ENCODE measurements at places on chromosomes 7 and 10.

- no peak for DNase-seq
Observed at GRCh38 chr10:131901181-131901829, 497 bp downstream of the PPP2R2D start.

DNA sequence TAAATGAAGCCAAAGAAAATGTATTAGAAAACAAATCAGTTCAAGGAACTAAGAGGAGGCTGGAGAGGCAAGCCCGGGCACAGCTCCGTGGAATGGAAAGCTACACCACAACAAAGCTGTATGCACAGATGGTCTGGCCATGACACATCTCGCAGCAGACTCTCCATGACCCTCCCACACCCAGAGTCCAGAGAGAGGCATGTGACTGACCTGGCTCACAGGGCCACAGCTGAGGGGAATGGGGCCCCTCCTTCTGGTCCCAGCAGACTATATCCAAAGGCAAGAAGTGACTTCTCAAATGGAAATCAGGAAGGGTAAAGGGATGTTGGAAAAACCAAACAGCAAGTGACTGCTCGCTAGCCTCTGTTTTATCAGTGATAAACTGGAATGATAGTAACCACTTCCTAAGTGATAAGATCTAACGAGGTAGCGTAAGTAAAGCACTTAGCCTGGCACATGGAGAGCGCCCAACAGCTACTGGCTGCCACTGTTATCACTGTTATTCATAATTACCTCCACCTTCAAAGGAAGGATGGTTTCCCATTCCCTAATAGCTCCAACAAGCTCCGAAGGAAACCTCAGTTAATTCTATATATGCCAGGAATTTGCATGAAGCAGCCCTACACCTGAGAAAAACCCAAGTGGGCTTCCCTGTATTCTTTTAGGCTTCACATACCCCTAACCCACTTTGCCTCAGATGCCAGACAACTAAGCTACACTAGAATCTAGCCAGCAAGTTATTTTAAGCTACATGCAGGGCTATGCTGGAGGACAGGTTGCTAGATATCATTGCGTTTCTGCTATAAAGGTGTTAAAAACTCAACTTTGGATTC is 8.4 kb downstream of the OSBPL3 start:
- no peak for DNase-seq

DNA sequence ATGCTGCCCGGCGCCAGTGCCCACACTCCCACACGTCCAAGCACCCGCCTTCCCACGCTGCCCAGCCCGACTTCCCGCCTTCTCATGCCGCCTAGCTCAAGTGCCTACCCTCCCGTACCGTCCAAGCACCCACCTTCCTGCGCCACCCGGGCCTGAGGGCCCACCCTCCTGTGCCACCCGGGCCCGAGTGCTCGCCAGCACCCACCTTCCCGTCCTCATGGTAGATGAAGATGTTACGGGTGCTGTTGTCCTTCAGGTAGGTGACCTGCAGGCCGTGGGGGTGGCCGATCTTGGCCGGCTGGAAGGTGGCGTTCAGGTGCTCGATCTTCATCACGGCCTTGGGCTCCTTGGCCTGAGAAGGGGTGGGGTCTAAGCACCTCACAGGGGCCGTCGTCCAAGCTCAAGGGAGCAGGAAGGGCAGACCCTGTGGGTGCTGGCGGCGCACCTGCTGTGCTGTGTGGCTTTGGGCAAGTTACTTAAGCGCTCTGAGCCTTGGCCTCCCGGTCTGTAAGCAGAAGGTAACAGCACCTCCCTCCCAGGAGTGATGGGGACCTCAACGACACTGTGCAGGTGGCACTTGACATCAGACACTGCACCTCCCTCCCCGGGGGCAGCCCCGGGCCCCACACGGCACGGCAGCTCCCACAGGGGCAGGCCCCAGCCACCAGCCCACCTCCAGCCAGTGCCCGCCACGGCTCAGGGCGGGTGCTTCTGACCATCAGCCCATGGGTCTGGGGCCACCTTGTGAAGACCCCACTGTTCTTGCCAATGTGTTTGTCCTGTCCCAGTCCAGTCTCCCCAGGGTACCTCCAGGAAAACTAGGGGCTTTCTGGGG is 27.8 kb downstream of the GET4 start:
- no peak for DNase-seq

DNA sequence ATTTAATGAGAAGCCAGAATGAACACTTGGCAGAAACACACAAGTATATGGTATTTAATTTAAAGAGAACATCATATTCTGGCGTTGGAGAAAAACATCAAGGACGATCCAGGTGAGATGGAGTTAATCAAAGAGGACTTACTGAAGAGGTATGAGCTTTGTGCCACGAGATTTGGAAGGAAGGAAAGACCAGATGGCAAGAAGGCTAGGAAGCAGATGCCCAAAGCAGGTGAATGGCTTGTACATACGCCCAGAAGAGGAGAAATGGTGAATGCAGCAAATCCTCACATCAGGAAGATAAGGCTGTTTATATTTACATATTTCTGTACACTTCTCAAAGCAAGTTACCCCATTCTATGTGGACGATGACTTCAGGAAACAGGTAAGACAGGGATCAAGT is 163.9 kb upstream of the PLXNA4 start:
- no peak for DNase-seq

- DNase-seq, result no peak
Observed at GRCh38 chr10:83607959-83608745, 531.2 kb upstream of the GHITM start.

- DNase-seq, result no peak
Observed at GRCh38 chr10:58479045-58479444, 33.6 kb upstream of the BICC1 start.
